ENCODE measurements at places on chromosomes 2 and 18.

DNA sequence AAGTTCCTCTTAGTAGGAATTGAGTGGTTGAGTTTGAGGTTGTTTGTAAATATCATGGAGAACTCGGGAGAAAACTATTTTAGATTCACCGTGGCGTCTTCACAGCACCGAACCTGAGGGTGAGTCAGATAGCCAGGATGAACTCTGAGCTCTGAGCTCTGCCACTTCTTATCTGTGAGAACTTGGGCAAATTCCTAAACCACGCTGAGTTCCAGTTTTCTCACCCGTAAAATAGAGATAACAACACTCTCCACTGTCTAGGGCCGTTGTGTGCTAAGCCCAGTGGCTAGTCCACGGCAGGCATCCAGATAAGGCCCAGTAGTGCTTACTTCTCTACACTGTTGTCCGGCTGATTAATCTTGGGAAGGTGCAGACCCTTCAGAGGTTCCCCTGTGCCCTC lies 7.0 kb downstream of the KIF5C start:
- no peak for DNase-seq

- no peak for DNase-seq
Observed at GRCh38 chr2:236525411-236525997, 44.1 kb upstream of the ACKR3 start.

GRCh38 chr2:238652771-238653157 lies 195.1 kb upstream of the TWIST2 start:
- DNase-seq: no peak

DNA sequence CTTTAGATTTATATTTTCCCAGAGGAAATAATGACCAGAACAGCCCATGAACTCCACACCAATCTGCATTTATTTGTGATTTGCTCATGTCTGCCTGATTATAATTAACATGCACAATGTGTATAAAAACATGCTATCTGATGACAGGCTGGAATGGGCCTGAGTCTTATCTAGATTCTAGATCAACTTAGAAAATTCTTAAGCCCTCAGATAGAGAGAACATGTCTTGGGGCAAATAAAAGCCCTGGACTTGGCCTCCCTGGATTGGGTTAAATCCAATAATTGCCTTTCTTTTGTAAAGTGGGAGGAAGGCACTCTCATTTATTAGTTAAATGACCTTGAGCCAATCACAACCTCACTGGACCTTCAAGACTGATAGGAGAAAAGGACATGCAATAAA lies 61.8 kb downstream of the EVA1A start:
- DNase-seq: no peak

DNA sequence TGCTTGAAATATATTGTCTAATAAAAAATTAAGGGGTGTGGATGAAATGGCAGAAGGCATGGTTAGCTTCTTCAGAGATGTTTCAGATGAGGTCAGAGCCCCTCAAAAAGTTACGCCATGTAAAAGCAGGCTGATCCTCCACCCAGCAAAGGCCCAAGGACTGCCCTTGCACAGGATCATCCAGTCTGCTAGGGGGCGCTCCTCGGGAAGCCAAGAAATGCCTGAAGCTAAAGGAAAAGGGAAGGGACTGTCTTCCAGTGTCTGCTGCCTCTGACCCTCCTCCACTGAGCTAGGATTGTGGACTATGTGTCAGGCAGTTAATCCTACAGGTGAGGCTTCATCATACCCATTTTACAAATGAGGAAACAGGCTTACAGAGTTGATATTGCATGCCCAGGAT lies 33.8 kb upstream of the TEX51 start:
- DNase-seq: no peak

GRCh38 chr2:37625796-37626571 lies 45.5 kb downstream of the CDC42EP3 start:
- DNase-seq: peak; percentile 41

- DNase-seq: no peak
Observed at GRCh38 chr2:20965221-20965620, 78.7 kb downstream of the APOB start.

GRCh38 chr2:152418688-152419087 lies 83.7 kb downstream of the FMNL2 start:
- DNase-seq: no peak

- no peak for DNase-seq
Observed at GRCh38 chr18:32624182-32624723, 148.6 kb downstream of the KLHL14 start.

GRCh38 chr2:175195012-175195411 lies 13.5 kb upstream of the ATP5MC3 start:
- no peak for DNase-seq

- no peak for DNase-seq
Observed at GRCh38 chr18:45415614-45416013, 199.7 kb upstream of the SLC14A2 start.

- no peak for DNase-seq
Observed at GRCh38 chr18:45353530-45353929, 261.7 kb upstream of the SLC14A2 start.

DNA sequence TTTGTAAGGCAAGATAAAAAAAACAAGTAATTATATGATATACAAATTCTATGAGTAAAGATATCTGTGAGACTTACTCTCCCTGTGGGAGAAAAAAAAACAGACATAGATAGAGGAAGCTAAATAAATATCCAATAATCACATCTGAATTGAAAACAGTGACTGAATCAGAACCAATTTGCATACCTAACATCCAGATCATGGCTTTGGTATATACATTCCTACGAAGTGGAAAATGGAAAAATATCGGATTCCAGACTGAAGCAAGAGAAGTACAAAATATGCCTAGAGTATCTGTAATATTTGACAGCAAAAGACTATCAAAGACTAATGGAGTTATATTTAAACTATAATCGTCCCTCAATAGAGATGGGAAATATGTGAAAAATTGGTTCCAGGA lies 1108.1 kb upstream of the CHAC2 start:
- no peak for DNase-seq

DNA sequence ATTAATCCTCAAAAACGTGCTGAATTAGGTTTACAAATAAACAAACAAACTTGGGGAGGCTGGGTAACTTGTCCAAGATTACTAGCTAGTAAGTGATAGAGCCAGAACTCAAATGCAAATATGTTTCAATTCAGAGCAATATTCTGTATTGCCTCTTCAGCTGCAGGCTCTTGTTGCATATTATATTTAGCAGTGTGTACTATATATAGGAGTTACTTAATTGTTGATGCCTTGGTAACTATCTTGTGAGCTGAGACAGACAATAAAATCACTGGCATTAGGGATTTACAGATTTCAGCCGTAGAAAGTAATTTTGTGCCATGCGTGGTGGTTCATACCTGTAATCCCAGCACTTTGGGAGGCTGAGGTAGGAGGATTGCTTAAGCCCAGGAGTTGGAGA lies 10.2 kb upstream of the ANKRD12 start:
- DNase-seq: no peak

DNA sequence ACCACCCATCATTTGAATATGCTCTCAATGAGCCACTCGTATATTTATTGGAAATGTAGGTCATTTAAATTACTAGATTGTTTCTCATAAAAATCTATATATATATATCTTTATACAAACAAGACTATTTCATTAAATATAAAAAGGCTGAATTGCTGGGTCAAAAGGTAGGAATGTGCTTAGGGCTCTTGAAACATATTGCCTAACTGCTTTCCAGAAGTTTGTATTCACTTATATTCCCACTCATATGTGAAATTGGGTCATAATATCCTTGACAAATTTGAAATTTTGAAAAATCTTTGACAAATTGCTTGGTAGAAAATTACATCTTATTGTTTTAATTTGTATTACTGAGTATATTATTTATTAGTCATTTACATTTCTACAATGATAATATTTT lies 999.8 kb upstream of the CDH2 start:
- no peak for DNase-seq

DNA sequence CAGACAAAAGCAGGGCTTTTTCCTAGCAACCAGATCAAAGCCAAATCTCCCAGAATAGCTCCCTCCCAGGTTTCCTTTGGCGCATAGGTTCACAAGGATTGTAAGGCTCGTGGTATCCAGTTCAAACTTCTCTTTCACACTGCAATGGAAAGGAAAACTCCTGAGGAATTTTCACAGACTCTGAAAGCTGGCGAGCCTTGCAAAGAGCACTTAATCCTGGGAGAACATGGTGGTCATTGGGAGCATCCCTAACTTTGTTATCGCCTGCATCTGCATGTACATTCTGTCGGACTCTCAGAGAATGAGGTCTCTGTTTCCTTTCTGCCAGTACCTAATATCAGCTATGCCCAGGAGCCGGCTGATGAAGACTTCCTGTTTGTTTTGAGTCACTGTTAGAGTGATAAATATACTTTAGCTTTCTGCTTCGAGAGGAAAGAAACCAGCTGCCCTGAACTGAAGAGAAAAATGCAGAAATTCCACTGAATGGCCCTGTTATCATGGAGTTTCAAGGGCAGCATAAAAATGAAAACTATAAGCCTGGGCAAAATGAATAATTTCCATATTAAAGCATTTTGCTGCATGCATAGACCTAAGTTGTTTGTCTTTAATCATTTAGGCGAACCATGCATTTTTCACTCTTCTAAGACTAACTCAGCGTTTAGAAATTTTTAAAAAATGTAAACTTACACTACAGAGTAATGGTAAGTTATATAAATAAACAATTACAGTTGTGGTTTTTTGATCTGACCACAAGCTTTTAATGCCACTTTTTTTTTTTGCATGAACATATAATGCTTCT lies 76.4 kb upstream of the ZEB2 start:
- no peak for DNase-seq

DNA sequence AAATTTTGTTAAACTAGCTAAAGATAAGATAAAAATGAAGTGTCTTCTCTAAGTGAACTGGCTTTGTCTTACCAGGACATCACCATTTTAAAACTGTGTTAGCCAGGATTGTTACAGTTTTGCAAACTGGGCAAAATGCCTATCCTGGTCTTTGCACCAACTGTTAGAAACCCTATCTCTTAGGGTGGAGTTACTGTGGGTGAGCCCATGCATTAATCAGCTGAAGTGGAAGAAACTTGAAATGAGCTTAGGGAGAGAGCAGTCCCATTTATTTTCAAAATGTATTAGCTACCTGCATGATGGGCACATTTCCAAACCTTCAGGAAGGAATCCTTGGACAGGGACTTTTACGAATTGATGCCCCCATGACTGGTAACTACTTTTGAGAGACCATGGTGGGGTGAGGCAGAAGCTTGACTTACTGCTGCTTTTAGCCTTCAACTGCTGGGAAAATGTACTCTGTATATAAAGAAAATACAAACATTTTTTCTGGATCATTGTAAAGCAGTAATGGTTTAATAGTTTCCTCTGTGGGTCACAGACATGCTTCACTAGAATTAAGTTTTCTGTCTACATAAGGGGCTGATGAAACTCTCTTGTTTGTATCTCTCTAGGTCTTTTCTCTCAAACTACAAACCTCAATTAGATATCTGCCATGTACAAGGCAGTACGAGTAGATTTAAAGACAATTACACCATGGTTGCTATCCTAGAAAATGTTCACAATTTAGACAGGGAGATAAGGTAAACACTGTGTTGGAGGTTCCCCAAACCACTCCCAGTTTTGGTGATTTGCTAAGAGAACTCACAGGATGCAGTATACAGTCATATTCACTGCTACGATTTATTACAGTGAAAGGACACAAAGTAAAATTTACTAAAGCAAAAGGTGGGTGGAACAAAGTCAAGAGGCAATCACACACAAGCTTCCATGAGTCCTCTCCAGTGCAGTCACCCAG lies 321.4 kb upstream of the MMADHC start:
- no peak for DNase-seq

DNA sequence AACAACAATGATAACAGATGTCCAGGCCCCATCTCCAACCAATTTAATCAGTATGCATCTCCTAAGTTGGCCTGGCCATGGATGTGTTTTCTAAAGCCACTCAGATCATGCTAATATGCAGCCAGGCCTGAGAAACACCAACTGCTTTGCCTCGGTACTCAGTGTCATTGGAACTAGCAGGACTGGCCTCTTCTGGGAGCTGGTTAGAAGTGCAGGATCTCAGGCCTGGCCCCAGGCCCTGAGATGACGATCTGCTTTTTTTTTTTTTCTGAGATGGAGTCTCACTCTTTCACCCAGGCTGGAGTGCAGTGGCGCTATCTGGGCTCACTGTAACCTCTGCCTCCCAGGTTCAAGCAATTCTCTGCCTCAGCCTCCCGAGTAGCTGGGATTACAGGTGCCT lies 69.1 kb downstream of the IRS1 start:
- DNase-seq: no peak

GRCh38 chr2:237909801-237910475 lies 50.5 kb downstream of the RAMP1 start:
- no peak for DNase-seq

DNA sequence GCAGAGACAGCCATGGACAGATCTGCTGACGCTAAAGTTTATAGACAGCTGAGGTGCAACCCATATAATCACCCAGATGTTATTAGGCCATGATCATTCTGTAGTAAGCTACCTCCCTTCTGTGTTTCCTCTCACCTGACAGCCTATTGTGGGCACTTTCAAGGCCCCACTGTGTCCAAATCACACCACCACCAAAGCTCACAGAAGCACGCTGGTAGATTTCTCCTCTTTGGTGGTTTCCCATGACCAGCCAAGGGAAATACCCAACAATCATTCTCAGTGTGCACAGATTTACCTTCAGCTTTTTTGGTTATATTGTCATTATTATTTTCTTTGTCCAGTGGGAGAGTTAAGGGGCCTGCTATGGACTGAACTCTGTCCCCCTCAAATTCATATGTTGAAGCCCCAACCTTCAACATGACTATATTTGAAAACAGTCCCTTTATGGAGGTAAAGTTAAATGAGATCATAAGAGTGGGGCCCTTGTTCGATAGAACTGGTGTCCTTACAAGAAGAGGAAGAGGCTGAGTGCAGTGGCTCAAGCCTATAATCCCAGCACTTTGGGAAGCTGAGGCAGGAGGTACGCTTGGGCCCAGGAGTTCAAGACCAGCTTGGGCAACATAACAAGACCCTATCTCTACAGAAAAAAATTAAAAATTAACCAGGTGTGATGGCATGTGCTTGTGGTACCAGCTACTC lies 74.0 kb upstream of the MSH6 start:
- no peak for DNase-seq

DNA sequence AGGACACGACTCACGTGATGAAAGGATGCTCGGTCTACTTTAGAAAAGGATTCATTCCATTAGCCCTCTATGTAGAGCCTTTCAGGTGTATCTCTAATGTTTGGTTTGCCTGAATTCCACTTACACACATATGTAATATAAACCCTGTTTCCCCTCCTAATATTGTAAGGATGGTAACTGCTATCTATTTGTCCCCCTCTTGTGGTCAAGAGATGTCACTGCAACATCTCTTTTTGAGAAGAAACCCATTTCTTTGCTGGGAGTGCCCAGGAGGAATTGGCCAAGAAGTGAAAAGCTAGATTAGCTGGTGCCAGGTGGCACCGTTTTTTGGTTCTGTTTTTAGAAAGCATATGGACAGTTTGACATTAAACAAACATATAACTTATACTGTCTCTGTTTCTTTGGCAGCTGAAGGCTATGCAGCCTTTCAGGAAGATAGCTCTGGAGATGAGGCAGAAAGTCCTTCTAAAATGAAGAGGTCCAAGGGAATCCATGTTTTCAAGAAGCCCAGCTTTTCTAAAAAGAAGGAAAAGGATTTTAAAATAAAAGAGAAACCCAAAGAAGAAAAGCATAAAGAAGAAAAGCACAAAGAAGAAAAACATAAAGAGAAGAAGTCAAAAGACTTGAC lies 41.2 kb downstream of the RALBP1 start:
- DNase-seq: no peak
